B cell (primary cell): ENCODE measurements at places on chromosomes 16 and 17.

DNA sequence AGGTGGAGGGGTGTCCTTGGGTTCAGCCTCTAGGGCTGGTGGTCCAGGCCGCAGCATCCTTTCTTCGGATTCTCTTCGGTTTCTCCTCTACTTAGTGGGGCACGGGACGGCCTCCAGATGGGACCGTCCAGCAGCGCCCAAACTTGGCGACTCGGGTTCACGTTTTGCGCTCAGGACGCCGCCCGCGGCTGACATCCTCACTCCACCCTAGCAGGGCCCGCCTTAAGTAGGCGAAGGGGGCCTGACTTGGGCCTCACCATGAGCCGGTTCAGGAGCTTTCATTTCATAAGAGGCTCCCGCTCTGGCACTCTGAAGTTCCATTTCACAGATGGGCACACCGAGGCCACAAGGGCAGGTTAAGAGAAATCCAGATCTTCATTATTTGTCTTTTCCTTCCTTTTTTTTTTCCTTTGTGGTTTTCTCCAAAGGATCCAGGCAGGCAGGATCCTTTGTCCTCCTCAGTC is 141.2 kb downstream of the SEC14L1 start:
- peaks cover 26% of the 10 kb centered on the region for H3K4me1 ChIP-seq
- no peaks in the 10 kb centered on the region for H3K36me3 ChIP-seq
- H3K27me3 ChIP-seq, result no peaks in the 10 kb centered on the region
- peak overlapping the region; percentile 63 for H3K4me3 ChIP-seq
- no peak for DNase-seq

DNA sequence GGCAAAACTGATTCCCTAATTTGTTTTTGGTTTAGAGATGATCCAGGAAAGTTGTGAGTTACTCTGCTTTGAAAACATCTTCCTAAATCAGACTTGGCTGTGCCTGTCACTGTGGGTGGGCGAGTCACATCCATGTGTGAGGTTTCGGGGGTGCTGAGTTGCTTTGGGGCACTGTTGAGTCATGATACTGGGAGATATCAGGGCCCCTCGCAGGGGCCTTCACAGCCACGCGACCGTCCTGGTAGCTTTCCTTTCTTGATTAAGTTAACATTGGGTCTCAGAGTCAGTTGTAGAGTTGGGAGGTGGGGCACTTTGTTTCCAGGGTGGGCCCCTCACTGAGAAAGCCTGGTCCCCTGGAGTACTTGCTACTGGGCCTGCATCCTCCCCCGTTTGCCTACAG is 58.3 kb upstream of the LGALS9 start:
- no peaks in the 10 kb centered on the region for H3K27me3 ChIP-seq
- H3K4me1 ChIP-seq, result no peaks in the 10 kb centered on the region
- no peak for DNase-seq
- no peak overlapping the region for H3K4me3 ChIP-seq
- H3K27ac ChIP-seq, result no peak overlapping the region
- no peaks in the 10 kb centered on the region for H3K36me3 ChIP-seq

GRCh38 chr16:28062261-28062846 is 1.2 kb downstream of the GSG1L start:
- no peak overlapping the region for H3K4me3 ChIP-seq
- H3K4me1 ChIP-seq, result no peaks in the 10 kb centered on the region
- DNase-seq, result no peak
- peaks cover 20% of the 10 kb centered on the region for H3K27me3 ChIP-seq

DNA sequence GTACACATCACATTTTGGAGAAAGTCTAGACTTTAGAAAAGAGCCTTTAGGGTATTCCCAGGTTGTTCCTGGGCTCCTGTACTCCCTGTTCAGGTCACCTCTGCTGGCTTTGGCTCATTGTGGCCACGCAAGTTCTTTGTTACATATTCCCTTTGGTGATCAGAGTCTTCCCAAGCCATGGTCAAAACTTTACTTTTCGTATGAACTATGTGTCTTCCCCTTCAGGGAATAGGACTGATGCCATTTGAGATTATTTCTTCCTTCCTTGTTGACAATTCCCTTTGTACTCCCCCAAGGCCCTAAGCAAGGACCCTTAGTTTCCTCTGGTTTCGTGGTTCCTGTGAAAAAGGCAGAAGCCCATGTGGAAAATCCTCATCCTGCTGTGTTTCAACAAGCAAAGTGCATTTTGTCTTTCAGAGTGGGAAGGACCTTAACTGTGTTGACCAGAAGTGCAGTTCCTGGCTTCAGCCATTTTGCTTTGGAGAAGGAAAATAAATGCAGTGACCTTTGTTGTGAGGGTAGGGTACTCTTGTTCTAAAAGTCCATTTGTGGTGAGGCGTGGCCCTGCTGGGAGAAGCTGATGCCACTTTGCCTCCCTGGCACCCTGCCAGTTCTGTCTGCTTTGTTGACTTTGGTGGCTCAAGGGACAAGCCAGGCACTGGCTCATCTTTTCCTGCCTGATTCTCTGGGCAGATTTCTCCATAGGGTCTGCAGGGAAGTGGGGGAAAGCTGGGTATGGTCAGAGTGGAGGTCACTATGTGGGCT is 55.1 kb downstream of the ZNRF1 start:
- H3K36me3 ChIP-seq, result no peaks in the 10 kb centered on the region
- H3K27me3 ChIP-seq, result no peaks in the 10 kb centered on the region
- no peak for DNase-seq
- no peak overlapping the region for H3K4me3 ChIP-seq
- no peak overlapping the region for H3K27ac ChIP-seq

GRCh38 chr17:12922120-12922519 is 95.7 kb downstream of the ELAC2 start:
- H3K4me1 ChIP-seq, result no peaks in the 10 kb centered on the region
- no peak overlapping the region for H3K27ac ChIP-seq
- no peak overlapping the region for H3K4me3 ChIP-seq
- DNase-seq, result no peak

DNA sequence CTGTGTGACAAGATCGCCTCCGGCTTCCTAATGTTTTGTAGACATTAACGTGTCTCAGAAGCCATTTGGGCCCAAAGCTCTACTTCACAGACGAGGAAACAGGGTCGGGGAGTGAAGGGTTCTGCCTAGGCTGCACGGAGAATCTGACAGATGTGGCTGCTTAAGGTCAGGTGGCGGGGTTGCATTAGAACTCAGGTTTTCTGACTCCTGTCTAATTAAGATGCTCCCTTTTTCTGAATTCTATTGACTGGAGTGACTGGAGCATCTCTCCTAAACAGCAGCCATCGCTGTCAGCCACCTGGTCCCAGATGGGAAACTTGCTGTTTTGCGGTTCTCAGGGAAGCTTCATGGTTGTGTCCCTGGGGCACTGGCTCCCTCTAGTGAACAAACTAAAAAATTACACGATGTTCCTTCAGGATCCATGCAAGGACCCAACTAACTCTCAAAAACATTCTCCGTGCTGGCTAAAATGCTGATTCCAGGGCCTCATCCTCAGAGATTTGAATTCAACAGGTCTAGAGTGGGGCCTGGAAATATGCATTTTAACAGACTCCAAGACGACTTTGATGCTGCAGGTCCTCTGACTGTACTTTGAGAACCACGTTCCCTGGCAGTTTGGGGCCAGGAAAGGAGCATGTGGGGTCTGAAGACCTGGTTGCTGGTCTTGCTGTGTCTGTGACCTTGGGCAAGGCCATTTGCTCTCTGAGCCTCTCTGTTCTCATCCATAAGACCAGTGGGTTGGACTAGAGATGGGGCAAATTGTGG is 117.4 kb downstream of the IRF8 start:
- peaks cover 31% of the 10 kb centered on the region for H3K4me1 ChIP-seq
- H3K36me3 ChIP-seq, result no peaks in the 10 kb centered on the region
- peak; percentile 83 for DNase-seq
- H3K27ac ChIP-seq, result no peak overlapping the region
- H3K4me3 ChIP-seq, result no peak overlapping the region

DNA sequence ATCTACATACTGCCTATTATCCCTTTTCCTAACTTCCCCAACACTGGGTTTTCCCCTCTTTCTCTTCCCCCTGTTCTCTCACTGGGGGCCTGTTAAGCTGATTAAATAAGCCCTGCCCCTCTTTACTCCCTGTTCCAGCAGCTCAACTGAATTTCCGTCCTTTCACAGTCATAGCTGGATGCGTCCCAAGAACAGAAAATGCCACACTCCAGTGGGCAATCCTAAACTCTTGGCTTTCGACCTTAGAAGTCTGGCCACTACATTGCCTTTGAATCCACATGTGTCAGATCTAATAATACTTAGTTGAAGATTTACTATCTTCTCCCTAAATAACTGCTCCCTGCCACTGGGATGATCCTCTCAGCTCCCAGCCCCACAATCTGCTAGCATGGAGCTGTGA is 34.5 kb downstream of the KCNJ16 start:
- no peak overlapping the region for H3K4me3 ChIP-seq
- H3K27me3 ChIP-seq, result no peaks in the 10 kb centered on the region
- no peaks in the 10 kb centered on the region for H3K36me3 ChIP-seq

DNA sequence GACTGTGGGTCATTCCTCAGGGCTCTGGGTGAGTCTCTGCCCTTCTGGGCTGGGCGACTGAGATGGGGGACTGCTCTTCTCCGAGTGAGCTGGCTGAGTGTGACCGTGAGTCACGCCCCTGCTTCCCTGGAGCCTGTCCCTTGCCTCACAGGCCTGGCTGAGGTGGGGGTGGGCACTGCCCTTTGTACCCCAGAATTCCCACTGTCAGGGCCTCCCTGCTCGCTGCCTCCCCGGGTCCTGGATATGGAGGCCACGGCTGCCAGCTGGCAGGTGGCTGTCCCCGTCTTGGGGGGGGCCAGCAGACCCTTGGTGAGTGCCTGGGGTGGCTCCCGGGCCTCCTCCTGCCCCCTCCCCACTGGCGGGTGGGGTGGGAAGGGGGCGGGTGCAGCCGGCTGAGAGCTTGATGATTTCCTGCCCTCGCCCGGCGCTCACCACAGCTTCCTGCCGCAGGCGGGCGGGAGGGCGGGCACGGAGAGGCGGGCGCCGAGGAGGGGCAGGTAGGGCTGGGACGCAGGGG is at the start of gene LAT:
LAT (plus strand) TSS at position 434 of the 517 bp plus-strand sequence. CDS start 366 bp downstream, outside the sequence.
- peak within 1 kb of the TSS; percentile 15 for H3K4me3 ChIP-seq
- H3K4me1 ChIP-seq, result peaks cover 16% of the 10 kb centered on the region
- no peak within 1 kb of the TSS for H3K27ac ChIP-seq
- DNase-seq, result peak; percentile 59
- H3K36me3 ChIP-seq, result no peaks in the 10 kb centered on the region
- no peaks in the 10 kb centered on the region for H3K27me3 ChIP-seq

DNA sequence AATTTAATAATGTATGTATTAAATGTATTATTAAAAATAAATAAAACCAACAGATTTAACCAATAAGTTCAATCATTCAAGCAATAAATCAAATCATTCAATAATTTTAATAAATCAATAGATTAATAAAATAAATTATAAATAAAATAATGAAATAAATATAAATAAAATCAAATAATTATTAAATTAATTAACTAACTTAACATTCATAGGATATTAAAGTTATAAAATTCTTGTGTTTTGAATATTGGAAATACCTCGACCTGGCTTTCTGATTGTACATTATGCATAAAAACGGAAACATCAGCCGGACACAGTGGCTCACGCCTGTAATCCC is 182.2 kb downstream of the BANP start:
- no peak overlapping the region for H3K27ac ChIP-seq
- H3K4me1 ChIP-seq, result no peaks in the 10 kb centered on the region
- no peak overlapping the region for H3K4me3 ChIP-seq
- H3K27me3 ChIP-seq, result no peaks in the 10 kb centered on the region
- no peak for DNase-seq

DNA sequence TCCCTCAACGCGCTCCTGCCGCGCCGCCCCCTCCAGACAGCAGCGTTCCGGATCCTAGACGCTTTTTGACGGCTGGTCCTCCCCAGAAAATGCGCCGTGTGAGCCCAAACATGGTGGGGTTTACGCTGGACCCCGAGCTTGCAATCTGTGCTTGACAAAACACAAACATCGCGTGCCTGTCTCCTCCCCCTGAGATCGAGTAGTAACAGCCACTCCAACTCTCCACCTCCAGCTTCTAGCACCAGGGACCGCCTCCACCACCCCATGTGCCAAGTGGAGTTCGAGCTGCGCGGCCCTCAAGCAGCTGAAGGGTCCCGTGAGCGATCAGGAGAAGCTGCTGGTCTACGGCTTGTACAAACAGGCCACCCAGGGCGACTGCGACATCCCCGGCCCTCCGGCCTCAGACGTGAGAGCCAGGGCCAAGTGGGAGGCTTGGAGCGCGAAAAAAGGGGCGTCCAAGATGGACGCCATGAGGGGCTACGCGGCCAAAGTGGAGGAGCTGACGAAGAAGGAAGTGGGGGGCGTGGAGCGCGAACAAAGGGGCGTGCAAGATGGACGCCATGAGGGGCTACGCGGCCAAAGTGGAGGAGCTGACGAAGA is 656 bp upstream of the GEMIN4 start:
- H3K36me3 ChIP-seq, result peaks cover 6% of the 10 kb centered on the region
- H3K4me1 ChIP-seq, result peaks cover 27% of the 10 kb centered on the region
- DNase-seq, result no peak

- peaks cover 32% of the 10 kb centered on the region for H3K4me1 ChIP-seq
- peak overlapping the region; percentile 59 for H3K27ac ChIP-seq
- DNase-seq, result peak; percentile 66
Measured at GRCh38 chr17:7261379-7262191, 693 bp downstream of the CLDN7 start.

GRCh38 chr16:55171241-55171640 is 152.8 kb upstream of the IRX6 start:
- H3K4me3 ChIP-seq, result no peak overlapping the region
- H3K27ac ChIP-seq, result no peak overlapping the region
- H3K36me3 ChIP-seq, result no peaks in the 10 kb centered on the region
- no peaks in the 10 kb centered on the region for H3K4me1 ChIP-seq
